Peyer's patch (tissue), 4 donors: ENCODE measurements at places on chromosomes 13 and 19.

- DNase-seq = no peak
Measured at GRCh38 chr13:111461445-111462149, 141.2 kb downstream of the TEX29 start.

- peak; percentile 90 for DNase-seq
Measured at GRCh38 chr19:2775556-2776430, 7.3 kb downstream of the SGTA start.

GRCh38 chr19:39834287-39834841 lies 402 bp upstream of the DYRK1B start:
- DNase-seq = no peak

GRCh38 chr13:87398047-87398446 lies 273.1 kb upstream of the SLITRK5 start:
- DNase-seq = no peak

GRCh38 chr13:85657942-85658341 lies 141.3 kb downstream of the SLITRK6 start:
- DNase-seq = no peak

- DNase-seq = no peak
Measured at GRCh38 chr13:48682436-48682835, 28.7 kb downstream of the CYSLTR2 start.

GRCh38 chr13:34730961-34731360 lies 211.1 kb upstream of the NBEA start:
- no peak for DNase-seq

DNA sequence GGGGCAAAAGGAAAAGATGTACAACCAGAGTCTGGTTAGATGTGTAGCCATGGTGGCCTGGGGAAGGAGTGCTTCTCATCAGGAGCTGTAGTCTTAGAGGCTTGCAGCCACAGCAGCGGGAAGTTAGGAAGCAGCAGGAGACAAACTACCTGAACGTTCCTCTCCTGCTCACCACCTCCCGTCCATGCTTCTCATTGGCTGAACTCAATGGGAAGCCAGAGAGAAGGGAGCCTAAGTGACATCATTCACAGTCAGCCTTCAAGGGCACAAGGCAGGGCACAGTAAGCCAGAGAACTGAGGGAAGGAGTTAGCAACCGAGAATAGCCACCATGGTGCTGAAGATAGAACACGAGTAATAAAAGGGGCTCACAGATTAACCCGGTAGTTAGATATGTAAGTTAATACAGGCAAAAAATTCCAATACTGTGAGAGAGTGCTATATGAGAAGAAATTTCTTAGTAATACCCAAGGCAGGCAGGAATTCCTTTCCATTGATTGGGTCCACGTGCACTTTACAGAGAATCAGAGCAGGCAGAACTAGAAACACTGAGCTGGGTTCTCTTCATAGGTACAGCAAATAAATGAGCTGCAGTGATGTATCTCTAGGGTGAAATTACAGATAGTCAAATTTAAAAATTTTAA lies 391.5 kb upstream of the DACH1 start:
- DNase-seq = no peak

GRCh38 chr19:23481043-23481442 lies 85.8 kb upstream of the ZNF91 start:
- no peak for DNase-seq

DNA sequence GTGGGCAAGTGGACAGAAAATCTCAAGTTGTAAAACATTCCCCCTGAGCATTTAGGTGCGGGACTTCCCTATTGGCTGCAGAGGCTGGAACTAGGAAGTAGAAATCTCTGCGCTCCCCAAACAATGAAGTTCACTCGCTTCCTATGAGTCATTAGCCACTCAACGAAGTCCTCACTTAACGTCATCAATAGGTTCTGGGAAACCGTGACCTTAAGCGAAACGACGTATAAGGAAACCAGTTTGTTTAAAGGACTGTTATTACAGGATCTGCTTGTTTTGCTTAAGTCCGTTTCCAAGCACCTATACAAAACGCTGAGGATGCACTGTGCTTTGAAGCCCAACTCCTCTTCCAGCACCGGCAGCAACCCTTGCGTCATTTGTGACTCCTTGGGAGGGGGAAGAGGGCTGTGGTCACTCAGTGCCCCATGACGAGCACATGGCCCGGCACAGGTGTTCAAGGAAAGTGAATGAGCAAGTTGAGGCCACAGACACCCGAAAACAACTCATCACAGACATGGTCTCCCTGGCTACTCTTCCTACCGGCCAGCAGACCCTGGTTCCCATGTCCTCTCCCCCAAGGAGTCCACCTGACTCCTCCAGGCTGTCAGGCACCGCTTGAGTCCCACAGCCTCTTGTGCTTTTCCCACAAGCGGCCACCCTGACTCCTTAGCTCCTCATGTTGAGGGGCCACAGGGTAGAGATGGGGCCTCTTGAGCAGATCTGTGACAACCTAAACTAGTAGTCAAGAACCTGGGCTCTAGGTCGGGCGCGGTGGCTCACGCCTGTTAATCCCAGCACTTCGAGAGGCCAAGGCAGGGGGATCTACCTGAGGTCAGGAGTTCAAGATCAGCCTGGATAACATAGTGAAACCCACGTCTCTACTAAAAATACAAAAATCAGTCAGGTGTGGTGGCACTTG lies 4.8 kb downstream of the RPS16 start:
- DNase-seq = no peak

GRCh38 chr13:66519259-66519658 lies 710.9 kb downstream of the PCDH9 start:
- no peak for DNase-seq

GRCh38 chr13:22848539-22849052 lies 332.2 kb upstream of the SGCG start:
- DNase-seq = no peak

DNA sequence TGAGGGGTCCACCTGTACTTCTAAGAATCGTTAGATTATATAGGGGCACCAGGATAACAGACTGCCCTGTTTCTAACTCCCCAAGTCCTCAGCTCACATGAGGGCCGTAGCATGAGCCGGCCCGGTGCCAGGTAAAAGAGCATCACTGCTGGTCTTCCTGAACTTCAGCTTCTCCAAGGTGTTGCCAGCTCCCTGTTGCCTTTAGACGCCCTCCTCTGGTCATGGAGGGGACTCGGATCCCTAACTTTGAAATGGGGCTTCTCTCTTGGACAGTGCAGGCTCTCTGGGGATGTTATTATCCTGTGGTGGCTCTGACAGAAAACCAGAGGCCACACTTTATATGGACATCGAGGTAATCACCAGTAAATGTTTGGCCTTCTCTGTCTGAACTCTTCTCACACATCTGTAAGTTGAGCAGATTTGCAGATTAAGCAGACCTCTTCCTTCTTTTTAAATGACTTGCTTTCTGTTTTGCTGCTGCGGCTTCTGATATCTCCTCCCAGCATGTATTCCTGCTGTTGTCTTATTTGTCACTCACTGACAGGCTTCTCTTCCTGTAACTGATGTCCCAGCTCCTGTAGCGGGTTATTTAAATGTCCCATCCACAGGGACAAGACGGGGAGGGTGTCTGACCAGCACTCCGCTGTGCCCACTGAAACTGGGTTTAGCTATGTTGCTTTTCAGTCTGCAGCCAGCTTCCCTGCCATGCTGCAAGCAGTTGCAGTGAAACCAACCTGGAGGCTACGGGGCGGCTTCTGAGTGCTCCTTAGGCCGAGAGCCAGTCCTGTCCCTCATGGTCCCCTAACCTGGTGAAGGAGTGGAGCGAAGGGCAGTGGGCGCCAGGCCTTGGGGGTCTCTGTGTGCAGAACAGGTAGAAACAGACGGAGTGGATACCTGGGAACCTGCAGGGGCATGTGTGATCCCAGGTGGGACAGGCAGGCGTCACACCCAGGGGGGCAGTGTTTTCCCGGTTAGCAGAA lies 39.2 kb downstream of the TSSK6 start:
- no peak for DNase-seq

- no peak for DNase-seq
Measured at GRCh38 chr19:50520822-50521465, 7.2 kb upstream of the ASPDH start.

- DNase-seq = no peak
Measured at GRCh38 chr19:17654993-17655392, 33.2 kb downstream of the UNC13A start.

GRCh38 chr19:10299545-10300458 lies 9.8 kb downstream of the ZGLP1 start:
- no peak for DNase-seq

GRCh38 chr13:88031980-88032559 lies 360.9 kb downstream of the SLITRK5 start:
- DNase-seq = no peak

GRCh38 chr13:28494778-28495537 lies at the start of gene FLT1:
Gene FLT1 (minus strand): TSS chr13:28495128. CDS start chr13:28494843, 285 bp downstream.
- DNase-seq = no peak

DNA sequence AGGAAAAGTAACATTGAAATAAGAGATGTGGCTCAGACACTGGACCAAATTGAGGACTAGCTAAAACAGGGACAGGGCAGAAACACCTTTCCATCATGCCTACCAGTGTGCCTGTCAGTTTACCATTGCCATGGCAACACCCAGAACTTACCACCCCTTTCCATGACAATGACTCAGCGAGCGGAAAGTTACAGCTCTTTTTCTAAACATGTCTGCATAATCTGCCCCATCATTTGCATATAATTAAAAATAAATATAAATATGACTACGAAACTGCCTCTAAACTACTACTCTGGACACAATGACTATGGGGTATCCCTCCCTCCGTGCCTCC lies 96.0 kb downstream of the UBL3 start:
- no peak for DNase-seq

DNA sequence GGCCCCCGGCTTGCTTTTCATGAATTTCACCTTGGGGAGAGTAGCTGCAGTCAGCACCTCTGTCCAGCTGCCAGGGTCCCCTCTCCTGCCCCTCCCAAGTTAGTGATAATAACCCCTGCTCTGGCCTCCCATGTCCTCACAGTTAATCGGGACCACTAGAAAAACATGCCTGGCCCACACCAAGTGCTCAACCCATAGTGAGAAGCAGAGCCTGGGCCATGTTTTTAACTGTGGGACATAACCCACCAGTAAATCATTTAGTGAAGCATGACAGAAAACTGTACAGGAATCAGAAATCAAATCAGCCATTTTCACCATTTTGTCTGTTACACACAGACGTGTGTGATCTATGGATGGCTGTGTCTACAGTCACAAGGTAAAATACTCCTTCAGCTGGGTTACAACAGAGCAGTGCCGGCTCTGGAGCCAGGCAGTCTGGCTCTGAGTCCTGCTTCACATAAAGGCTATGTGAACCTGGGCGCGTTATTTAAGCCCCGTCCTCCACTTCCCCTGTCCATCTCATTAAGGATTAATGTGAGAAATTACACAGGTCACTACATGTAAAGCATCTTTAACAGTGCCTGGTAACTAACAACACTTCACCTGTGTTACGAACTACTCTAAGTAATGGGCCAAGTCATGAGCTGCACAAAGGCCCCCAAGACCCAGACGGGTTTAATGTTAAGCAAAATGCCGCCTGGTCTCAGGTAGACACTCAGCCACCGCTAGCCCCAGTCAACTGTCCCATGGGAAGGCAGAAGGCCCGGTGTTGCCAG lies 7.6 kb upstream of the ECH1 start:
- no peak for DNase-seq

DNA sequence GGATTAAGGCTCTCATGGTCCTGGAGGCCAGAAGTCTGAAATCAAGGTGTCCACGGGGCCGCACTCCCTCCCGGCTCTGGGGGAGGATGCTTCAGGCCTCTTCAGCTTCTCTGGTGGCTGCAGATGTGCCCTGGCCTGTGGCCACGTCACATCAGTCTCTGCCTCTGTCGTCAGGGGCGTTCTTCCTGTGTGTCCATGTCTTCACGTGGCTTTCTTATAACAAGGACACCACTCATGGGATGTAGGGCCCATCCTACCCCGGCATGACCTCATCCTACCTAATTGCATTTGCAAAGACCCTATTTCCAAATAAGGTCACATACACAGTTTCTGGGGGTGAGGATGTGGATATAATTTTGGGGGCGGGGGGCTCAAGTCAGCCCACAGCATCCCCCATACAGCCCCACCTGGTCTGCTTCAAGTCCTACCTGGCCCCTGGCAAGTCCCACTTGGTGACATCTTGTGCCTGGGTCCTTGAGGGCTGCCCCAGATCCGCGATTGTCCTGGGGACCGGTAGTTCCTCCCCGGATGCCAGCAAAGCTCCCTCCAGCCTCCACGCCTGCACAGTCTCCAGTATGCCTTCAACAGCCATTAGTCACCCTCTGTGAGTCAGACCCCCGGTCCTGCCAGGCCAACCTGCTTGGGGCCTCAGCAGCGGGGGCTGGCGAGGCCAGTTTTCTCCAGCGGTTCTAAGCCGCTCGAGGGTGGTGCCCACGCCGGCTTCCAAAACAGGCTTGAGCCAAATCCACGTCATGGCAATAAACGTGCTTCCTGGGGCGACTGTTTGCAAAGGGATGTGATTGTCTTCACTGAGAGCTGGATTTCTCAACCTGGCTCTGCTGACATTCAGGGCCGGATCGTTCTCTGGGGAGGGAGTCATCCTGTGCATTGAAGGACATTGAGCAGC lies 32.2 kb downstream of the MYO9B start:
- DNase-seq = no peak

GRCh38 chr19:2051773-2052704 lies 995 bp upstream of the MKNK2 start:
- DNase-seq = peak; percentile 65

DNA sequence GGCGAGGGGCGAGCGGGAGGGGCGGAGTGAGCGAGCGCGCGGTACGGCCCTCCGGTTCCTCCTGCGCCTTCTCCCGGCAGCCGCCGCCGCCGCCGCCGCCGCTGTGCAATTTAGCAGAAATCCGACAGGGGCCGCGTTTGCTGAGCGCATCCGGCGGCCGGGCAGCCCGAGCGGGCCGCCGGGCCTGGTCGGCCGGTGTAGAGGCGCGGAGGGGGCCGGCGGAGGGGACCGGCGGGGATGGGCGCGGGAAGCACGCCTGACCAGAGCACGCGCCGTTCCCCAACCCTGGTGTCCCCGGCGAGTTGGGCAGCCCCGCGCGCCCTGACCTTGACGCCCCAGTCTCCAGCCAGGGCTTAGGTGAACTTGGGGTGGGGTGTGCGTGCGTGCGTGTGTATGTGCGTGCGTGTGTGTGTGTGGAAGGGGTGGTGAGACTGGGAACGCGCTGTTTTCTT lies 144.5 kb upstream of the ZNF536 start:
- no peak for DNase-seq

GRCh38 chr13:62033934-62034333 lies 618.3 kb upstream of the PCDH20 start:
- DNase-seq = no peak

- DNase-seq = no peak
Measured at GRCh38 chr13:33728271-33729037, 89.5 kb upstream of the RFC3 start.

GRCh38 chr19:8150998-8151766 lies 1.8 kb upstream of the FBN3 start:
- DNase-seq = no peak

DNA sequence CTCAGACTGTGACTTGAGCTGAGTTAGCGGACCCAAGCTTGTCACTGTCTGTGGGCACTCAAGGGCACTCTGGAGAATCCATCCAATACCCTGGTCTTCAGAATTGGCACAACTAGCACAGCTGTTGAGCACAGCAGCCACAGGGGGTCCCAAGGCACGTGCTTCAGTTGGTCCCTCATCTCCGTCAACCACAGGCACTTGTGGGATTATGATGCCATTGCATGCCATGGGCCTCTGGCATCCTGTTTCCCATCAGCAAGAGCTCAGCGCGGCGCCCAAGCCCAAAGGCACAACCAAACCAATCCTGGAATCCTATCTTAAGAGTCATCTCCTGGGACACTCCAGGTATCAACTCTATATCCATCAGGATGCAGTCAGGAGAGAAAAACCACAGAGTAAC lies 3.7 kb upstream of the B3GNT8 start:
- DNase-seq = no peak

- DNase-seq = no peak
Measured at GRCh38 chr13:102333320-102334198, 68.3 kb downstream of the FGF14 start.
